ENCODE measurements at places on chromosomes 12 and 14.
A peak's percentile ranks its signal among the peaks of the same experiment; 100 is the strongest.

- peak; percentile 14 for DNase-seq
These were observed 38.9 kb downstream of the PRORP start for GRCh38 chr14:35161231-35161630.

DNA sequence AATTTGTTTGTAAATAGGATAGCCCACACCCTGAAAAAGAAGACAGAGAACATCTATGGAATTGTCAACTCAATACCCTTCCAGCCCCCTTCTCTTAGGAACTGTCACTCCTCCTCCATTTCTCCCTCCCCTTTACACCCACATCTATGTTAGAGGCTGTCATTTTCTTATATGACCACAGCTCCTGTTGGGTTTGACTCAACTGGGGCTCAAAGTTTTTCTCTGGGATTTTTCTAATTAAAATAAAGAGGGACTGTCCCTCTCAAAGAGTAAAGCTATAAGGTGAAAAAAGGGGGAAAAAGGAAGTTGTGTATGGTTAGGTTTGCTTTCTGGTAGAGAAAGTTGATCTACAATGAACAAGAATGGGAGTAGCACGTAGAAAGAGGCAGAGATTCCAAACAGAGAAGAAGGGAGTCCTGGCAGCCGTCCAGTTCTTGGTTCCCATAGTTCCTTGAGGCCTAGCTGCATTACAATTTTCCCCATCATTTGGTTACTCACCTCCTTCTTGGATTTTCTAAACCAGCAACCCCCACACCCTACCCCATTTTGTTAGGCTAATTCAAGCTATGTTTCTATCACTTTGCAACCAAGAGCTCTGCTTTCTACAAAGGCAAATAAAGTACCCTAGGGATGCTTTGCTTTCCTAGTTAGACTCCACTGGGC lies 44.3 kb upstream of the STK38L start:
- no peak for DNase-seq

- DNase-seq, result no peak
These were observed 3.3 kb upstream of the HOXC8 start for GRCh38 chr12:54005531-54005852.

DNA sequence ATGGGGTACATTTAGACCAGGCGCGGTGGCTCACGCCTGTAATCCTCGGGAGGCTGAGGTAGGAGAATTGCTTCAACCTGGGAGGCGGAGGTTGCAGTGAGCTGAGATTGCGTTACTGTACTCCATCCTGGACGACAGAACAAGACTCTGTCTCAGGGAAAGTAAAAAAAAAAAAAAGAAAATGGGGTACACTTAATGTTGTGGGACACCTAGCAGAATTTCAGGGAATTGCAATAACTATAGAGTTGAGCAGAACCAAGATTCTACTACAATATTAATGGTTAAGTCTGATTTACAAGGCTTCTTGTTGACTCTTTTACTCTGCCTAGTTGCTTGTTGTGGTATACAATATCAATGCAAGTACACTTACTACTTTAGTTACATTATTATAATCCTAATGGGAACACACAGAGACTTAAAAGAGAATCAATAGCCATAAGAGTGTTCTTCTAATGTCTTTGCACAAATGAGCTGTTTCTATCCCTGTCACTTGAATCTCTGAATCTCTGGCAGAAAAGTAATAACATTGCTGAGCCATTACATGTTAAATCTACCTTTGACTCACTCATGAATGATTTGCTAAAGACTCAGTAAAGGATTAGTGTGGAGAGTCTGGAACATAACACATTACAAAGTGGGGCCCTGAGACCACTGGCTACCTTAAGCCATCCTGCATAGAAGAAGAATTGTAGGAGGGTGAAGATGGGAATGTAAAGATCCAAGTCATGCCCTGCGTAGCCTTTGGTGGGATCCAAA lies 22.7 kb downstream of the BEST3 start:
- no peak for DNase-seq

DNA sequence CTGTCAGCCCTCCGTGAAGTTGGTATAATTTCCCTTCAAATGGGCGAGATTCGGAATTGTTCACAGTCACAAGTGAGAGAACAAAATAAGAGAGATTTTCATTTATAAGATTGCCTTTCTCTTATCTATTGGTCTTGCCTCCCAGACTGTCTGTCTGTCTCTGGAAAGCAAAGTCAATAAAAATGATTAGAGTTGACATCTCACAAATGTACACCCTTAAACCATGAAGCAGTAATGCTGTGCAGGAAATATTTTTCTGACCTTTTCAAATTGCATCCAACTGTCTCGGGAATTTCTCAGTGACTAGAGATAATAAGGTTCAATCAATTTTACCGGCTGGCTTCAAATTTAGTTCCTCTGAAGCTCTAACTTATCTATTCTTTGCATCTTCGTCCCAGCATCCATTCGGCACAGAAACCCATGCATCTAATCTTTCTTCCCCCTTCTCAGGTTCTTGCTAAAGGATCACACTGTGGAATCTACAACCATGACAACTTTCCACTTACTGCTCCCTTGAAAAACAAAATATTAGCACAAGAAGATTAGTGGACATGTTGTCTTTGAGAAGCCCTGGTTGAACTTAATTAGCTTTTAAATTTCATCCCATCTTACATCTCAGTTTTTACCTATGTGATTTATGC lies 93.1 kb downstream of the RMST start:
- no peak for DNase-seq

DNA sequence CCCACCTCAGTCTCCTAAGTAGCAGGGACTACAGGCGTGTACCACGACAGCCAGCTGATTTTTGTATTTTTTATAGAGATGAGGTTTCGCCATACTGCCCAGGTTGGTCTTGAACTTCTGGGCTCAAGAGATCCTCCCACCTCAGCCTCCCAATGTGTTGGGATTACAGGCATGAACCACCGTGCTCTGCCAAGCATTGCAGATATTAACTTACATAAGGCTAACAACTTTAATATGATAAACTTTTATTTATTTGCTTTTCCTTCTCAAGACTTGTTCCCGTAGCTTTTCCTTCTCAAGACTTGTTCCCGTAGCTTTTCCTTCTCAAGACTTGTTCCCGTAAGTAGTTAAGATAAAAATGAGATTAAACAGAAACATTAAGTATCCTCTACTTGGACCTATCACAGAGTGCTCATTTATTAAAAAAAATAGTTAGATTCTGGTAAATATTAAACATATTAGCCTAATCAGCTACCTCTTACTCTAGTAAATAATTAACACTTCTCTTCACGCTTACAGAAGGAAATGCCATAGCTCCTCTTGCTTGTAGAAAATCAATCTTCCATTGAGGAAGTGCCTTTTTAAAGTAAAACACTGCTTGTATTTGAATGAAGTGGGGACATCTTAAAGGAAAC lies 157.7 kb upstream of the KITLG start:
- DNase-seq, result no peak

DNA sequence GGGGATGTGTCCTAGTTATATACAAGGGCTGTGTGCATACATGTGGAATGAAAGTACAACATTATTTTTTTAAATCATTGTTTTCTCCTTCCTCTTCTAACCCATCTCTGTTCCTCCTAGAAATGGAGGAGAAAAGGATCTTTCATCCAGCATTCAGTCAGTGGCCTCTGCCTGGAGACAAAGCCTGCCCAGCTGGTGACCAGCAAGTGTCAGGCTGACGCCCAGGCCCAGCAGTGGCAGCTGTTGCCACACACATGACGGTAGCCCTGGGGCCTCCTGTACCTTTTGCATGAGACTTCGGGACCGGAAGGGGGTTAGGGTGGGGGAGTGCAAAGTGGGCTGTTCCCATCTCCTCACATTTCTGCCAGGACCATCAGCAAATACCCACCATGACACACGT lies 46.2 kb downstream of the ERH start:
- no peak for DNase-seq

GRCh38 chr14:57854571-57854970 lies 11.3 kb downstream of the SLC35F4 start:
- DNase-seq, result no peak

DNA sequence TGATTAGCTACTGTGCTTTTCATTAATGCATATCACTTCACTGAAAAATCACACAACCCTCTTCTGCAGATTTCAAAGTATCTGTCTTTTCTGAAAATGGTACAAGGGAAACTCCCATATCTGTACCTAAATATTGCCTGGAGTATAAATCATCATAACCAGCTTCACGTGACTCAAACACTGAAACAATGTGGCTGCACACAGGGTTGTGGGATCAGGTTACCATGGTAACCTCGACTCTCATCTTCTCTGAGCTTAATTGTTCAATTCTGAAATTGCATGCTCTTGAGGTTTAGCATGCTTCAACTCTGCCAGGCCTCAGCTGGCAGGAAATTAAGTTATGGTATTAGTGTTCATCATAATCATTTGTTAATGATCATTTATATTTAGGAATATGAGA lies 77.5 kb upstream of the CPSF6 start:
- DNase-seq, result peak; percentile 16

DNA sequence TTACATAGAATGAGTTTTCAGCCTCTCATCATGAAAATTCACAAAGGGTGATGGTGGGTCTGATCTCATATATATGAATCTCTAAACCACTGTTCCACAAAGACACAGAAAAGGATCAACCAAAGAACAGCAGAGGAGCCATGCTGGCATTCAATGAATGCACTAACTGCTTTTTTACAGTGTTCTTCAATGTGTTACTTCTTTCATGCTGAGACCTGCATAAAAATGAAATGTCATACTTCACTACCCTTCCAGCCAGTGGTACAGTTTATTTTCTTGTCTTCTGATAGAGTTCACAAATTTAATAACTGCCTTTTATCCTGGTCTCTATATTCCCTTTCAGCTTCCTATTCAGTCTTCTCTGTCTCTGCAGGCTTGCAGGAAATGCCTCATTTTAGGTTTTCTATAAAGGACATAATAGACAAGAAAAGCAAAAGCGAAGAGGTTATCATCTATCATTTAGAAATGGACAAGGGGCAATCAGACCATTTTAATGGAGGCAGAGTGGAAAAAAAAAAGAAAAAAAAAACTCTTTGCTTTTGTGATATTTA lies 836.7 kb upstream of the FOXG1 start:
- no peak for DNase-seq

GRCh38 chr14:31510222-31510621 lies 22.4 kb upstream of the GPR33 start:
- DNase-seq, result no peak

DNA sequence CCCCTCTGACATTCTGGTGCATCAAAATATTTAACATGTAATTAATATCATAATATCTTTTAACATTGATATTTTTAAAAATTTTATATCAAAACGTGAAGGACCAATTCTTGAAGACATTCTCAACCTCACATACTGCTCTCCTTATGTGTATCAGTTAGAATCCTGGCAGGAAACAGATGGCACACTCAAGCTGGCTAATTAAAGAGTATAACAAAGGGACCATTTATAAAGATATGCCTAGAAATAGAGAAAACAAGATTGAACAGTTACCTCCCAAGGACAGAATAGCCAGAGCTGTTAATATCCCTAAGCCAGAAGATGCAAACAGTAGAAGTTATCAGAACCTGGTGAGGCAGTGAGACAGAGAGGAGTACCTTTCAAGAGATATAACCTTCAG lies 368.7 kb downstream of the NELL2 start:
- no peak for DNase-seq

DNA sequence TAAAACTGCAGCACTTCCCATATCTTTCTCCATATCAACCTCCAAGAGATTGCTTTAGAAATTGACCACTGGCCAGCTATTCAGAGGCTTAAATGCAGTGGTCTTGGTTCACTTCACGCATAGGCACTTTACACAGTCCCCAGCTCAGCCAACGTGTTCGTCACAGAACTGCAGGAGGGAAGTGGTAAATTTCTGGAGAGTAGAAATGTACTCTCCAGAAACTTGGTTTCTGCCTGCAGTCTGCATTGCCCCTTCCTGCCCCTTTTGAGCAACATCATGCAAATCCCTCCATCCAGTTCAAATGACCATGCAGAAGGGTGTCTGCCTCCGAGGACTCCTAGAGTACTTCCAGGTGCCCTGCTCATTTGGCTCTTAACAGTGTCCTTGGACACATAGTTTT lies 42.7 kb upstream of the NEDD1 start:
- DNase-seq, result no peak

DNA sequence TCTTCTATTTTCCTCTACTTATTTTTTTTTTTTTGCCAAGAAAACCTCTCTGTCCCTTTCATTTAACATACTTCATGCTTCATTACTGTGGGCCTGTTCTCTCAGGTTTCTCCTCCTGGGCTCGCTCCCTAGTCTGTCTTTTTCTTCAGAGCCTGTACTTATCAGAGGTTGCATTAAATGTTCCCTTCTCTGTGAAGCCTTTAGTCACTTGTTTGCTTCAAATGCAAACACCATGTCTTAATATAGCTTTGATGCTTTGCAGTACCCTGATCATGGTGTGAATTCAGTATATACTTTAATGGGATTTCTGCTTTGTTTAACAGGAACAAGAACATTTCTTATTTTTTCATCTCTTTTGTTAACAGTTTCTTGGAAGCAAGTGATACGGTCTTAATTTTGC lies 72.7 kb upstream of the DNM1L start:
- no peak for DNase-seq

GRCh38 chr12:111413442-111414086 lies 7.8 kb downstream of the SH2B3 start:
- DNase-seq, result no peak

GRCh38 chr12:131861261-131862083 lies 33.0 kb upstream of the ULK1 start:
- no peak for DNase-seq

- DNase-seq, result no peak
These were observed 465.6 kb downstream of the AACS start for GRCh38 chr12:125530876-125531275.

- no peak for DNase-seq
These were observed 139.1 kb downstream of the ZFP36L1 start for GRCh38 chr14:68653804-68654203.

DNA sequence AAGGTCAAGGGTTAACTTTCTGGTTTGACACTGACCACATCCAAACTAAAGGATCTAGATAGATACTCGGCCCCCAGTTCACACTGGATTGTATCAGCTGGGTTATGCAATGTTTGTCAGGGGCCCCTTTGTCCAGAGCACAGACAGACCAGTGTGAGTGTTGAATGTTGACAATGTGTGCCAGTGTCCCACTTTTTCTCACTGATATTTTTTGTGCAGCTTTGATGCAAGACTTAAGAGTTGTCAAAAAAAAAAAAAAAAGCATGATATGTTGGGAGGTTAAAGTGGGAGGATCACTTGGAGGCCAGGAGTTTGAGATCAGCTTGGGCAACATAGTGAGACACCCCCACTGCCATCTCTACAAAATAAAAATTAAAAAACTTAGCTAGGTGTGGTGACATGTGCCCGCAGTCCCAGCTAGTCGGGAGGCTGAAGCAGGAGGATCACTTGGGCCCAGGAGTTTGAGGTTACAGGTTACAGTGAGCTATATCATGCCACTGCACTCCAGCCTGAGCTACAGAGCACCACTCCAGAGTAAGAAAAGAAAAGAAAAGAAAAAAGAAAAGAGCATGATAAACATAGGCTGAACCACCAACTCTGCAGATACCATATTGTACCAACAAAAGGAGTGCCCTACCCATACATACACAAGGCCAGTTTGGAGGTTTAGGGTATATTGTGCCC lies 97.5 kb downstream of the LGR5 start:
- no peak for DNase-seq

All from stimulated activated effector memory CD8-positive, alpha-beta T cell treated with anti-CD3 and anti-CD28 coated beads, Interleukin-12 subunit alpha, Interleukin-12 subunit beta, amount 100 ng/mL, for 72 hours (primary cell).